Heart left ventricle (tissue), 16 donors: ENCODE measurements at places on chromosomes 1 and 21.

- no peaks in the 10 kb centered on the region for H3K27me3 ChIP-seq
- peaks cover 38% of the 10 kb centered on the region for H3K4me1 ChIP-seq
- H3K4me3 ChIP-seq, result peak overlapping the region; percentile 18
- no peaks in the 10 kb centered on the region for H3K36me3 ChIP-seq
Observed at GRCh38 chr1:146007489-146008133, 11.2 kb upstream of the TXNIP start.

GRCh38 chr1:108718927-108719655 lies 6.4 kb downstream of the FNDC7 start:
- H3K36me3 ChIP-seq, result no peaks in the 10 kb centered on the region
- no peak overlapping the region for H3K4me3 ChIP-seq

DNA sequence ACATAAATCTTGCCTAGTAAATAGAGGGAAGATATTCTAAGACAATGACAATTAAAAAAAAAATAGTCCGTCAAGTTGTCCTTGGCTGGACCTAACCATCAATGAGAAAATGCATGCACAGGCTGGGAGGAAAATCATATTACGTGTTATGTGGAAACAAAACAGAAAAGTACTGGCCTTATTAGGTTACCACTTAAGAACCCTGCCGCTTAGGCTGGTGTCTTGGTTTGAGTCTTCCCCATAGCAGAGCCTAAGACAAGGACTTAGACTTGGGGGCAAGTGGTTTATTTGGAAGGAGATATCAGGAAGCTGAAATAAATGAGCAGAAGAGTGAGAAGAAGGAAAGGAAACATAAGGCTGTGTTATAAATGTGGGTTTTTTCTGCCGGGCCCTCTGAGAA lies 186.4 kb downstream of the MRPL39 start:
- H3K4me3 ChIP-seq, result no peak overlapping the region
- H3K27me3 ChIP-seq, result peaks cover 3% of the 10 kb centered on the region
- H3K4me1 ChIP-seq, result no peaks in the 10 kb centered on the region
- H3K27ac ChIP-seq, result no peak overlapping the region
- no peaks in the 10 kb centered on the region for H3K36me3 ChIP-seq
- DNase-seq, result no peak

DNA sequence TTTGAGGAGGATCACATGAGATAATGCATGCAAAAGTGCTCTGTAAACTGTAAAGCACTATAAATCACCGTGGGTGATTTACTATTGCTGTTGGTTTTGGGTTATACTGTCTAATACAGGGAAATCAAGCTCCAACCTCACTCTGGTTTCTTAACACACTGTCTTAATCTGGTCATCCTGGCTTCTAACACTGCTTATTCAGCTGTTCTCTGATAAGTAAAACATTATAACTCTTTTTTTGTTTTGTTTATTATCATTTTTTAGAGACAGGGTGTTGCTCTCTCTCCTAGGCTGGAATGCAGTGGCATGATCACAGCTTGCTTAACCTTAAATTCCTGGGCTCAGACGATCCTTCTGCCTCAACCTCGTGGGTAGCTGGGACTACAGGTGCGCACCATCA lies 21.9 kb upstream of the LSM10 start:
- H3K36me3 ChIP-seq, result peaks cover 17% of the 10 kb centered on the region
- H3K27me3 ChIP-seq, result no peaks in the 10 kb centered on the region
- H3K4me1 ChIP-seq, result no peaks in the 10 kb centered on the region
- no peak overlapping the region for H3K4me3 ChIP-seq
- no peak overlapping the region for H3K27ac ChIP-seq

- no peaks in the 10 kb centered on the region for H3K4me1 ChIP-seq
- H3K27ac ChIP-seq, result no peak overlapping the region
- no peaks in the 10 kb centered on the region for H3K36me3 ChIP-seq
- DNase-seq, result no peak
Observed at GRCh38 chr1:96508233-96508632, 213.4 kb upstream of the PTBP2 start.

- no peak overlapping the region for H3K4me3 ChIP-seq
- no peak overlapping the region for H3K27ac ChIP-seq
- H3K36me3 ChIP-seq, result no peaks in the 10 kb centered on the region
Observed at GRCh38 chr1:106296431-106296830, 760.0 kb upstream of the PRMT6 start.

- no peaks in the 10 kb centered on the region for H3K36me3 ChIP-seq
- DNase-seq, result no peak
- no peak overlapping the region for H3K27ac ChIP-seq
- H3K4me3 ChIP-seq, result no peak overlapping the region
- no peaks in the 10 kb centered on the region for H3K4me1 ChIP-seq
Observed at GRCh38 chr1:41333146-41333784, 28.0 kb upstream of the FOXO6 start.

DNA sequence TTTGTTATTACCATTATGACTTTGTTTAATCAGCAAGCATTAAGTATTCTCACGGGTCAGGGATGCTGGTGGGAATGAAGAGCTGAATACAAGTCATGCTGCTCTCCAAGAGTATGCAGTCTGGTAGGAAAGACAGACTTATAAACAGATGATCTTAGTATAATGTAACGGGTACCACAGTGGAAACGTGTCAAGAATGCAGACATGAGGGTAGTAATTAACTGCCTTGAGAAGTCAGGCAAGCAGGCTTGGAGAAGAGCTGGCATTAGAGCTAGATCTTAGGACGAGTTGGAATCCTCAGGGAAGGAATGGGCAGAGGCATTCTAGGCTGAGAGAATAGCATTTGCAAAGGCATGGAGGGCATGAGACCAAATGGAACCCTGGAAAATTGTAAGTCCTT lies 19.7 kb downstream of the FAM76A start:
- no peak for DNase-seq
- peaks cover 5% of the 10 kb centered on the region for H3K36me3 ChIP-seq
- H3K4me3 ChIP-seq, result no peak overlapping the region
- H3K27ac ChIP-seq, result no peak overlapping the region

DNA sequence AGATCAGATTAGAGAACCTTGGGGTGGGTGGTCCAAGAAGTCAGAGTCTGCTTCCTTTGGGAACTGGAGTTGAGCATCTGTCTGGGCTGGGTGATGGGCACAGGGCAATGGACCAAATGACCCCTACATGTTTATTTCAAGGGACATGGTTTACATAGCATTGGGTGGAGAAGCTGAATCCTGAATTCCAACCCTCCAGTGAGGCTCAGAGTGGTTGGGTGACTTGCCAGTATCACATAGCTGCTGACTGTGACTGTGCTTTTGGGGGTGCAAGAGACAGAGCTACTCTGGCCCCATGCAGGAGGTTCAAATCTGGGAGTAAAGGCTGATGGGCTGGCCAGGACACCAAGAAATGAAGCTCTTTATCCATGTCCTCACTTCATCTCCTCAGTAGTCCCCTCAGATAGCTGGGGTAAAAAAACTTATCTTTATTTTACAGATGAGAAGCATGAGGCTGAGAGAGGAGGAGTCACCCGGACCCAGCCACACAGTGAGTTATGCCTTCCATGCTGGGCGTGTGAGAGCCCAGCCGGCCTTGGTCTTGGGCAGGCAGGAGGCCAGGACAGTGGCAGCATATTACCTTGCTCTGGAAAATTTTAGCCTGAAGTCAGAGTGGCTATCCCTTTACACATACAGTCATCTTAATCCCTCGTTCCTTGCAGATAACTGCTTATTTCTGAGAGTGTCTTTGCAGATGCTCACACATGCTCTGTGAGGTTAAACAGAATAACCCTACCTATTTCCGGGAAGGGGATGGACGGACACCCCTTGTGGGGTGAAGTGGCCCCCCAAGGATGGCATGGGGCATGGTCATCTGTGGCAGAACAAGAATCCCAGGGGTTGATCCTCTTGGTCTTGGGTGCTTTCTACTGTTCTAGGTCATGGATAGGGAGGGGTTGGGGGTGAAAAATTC lies 2.8 kb upstream of the SERINC2 start:
- H3K36me3 ChIP-seq, result no peaks in the 10 kb centered on the region
- H3K27ac ChIP-seq, result no peak overlapping the region
- H3K27me3 ChIP-seq, result peaks cover 9% of the 10 kb centered on the region
- H3K4me1 ChIP-seq, result peaks cover 11% of the 10 kb centered on the region
- no peak overlapping the region for H3K4me3 ChIP-seq

DNA sequence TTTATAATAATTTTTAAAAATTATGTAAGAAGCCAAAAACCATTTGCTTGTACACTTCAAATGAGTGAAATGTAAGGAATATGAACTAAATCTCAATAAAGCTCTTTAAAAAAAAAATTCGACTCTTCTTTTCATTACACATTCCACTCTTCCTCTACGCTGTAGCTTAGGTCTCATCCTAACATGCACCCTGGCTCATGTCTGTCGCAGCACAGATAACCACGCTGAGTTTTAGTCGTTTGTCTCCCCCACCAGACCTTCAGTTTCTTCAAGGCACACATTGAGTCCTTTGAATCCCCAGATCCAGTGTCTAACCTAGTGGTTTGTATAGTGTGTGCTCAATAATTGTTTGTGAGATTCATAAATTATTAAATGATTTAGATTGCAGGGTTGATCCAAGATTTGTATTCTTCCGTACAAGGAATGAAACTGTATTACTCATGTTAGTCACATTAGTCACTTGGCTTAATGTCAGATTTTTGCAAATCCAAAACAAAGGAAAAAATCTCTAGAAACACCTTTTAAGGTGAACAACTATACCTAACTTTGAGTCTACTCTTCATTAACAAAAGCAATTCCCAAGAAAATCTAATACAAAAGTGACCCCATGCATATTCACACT lies 57.3 kb downstream of the SLC25A24 start:
- H3K4me3 ChIP-seq, result no peak overlapping the region
- no peak for DNase-seq
- H3K36me3 ChIP-seq, result peaks cover 56% of the 10 kb centered on the region
- H3K27me3 ChIP-seq, result no peaks in the 10 kb centered on the region
- no peak overlapping the region for H3K27ac ChIP-seq

DNA sequence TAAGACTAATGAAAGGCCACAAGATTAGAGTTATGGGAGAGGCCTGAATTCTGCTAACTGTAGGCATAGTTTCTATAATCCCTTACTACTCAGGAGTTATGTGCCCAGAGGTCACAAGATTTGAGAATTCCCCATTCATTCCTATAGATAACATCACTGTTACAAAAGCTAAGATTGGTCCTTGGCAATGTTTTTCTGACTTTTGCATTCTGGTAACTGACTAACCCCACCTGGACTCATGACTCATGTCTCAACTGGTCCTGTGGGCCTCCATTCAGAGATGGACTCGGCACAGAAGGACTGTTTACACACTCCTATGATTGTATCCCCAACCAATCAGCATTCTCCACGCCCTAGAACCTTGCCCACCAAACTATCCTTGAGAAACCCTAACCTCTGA lies 249.0 kb upstream of the ZP4 start:
- no peak for DNase-seq
- H3K4me1 ChIP-seq, result no peaks in the 10 kb centered on the region
- H3K36me3 ChIP-seq, result no peaks in the 10 kb centered on the region
- no peaks in the 10 kb centered on the region for H3K27me3 ChIP-seq
- H3K4me3 ChIP-seq, result no peak overlapping the region

DNA sequence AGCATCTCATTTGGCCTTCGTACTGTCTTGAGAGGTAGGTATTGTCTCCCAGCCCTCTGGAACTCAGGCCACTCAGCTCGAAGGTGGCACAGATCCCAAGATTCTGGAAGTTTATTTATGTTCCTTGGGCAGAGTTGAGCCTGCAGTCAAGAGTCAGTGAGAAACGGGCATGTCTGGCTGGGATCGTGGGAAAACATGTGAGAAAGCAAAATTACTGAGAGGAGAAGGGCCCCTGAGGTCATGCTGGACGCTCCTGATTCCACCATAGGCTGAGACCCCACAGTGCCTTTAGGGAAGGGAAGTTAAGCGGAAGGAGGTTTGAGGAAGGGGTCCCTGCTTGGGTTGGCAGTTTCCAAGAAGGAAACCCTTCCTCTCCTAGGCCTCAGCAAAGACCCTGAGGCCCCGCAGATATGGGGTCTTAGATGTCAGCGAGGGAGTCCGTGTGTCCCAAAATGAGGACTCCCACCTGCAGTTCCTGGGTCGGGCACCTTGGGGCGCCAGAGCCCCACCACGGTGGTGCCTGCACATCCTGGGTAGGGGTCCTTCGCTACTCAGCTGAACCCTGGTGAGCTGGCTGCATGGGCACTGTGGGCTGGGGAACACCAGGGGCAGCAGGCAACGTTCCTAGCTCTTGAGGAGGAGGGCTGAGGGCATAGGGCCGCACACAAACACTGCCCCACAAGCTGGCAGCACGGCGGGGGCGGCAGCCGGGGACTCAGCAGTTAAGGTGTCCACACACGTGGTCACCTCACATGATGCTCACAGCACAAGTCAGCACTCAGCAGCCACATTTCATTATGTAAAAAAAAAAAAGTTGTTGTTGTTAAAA lies 12.3 kb upstream of the SEMA4A start:
- peaks cover 41% of the 10 kb centered on the region for H3K36me3 ChIP-seq
- no peak overlapping the region for H3K4me3 ChIP-seq
- peaks cover 21% of the 10 kb centered on the region for H3K4me1 ChIP-seq
- no peaks in the 10 kb centered on the region for H3K27me3 ChIP-seq

- no peaks in the 10 kb centered on the region for H3K36me3 ChIP-seq
- H3K27ac ChIP-seq, result no peak overlapping the region
- no peak overlapping the region for H3K4me3 ChIP-seq
- no peaks in the 10 kb centered on the region for H3K27me3 ChIP-seq
Observed at GRCh38 chr1:69747207-69747606, 179.5 kb downstream of the LRRC7 start.

GRCh38 chr1:204172404-204173029 lies 6.4 kb upstream of the REN start:
- no peak overlapping the region for H3K4me3 ChIP-seq
- no peaks in the 10 kb centered on the region for H3K4me1 ChIP-seq
- DNase-seq, result no peak
- no peaks in the 10 kb centered on the region for H3K36me3 ChIP-seq
- no peak overlapping the region for H3K27ac ChIP-seq

- no peak overlapping the region for H3K4me3 ChIP-seq
- no peaks in the 10 kb centered on the region for H3K4me1 ChIP-seq
- H3K27me3 ChIP-seq, result peaks cover 30% of the 10 kb centered on the region
- no peak for DNase-seq
- H3K27ac ChIP-seq, result no peak overlapping the region
- H3K36me3 ChIP-seq, result no peaks in the 10 kb centered on the region
Observed at GRCh38 chr1:36591278-36591677, 108.6 kb upstream of the CSF3R start.

DNA sequence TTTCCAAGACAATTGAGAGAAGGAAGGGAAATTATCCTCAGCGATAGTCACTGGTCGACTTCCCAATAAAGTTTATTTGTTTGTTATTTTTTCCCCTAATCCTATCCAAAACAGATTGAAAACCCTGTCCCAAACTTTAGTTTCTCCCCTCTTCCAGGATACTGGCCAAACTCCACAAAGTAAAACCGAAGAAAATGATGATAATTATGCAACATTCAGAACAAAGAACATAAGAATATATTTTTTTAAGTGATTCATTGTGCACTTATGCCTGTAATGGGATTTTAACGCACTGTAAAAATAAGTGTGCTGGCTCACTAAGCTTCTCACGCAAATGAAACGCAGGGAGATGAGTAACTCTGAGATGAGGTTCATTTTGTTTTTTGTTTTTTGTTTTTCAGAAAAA lies 6.0 kb downstream of the GLIS1 start:
- H3K27me3 ChIP-seq, result peaks cover 38% of the 10 kb centered on the region
- H3K27ac ChIP-seq, result no peak overlapping the region
- no peaks in the 10 kb centered on the region for H3K36me3 ChIP-seq
- H3K4me3 ChIP-seq, result no peak overlapping the region

GRCh38 chr1:209590405-209590804 lies 6.9 kb downstream of the CAMK1G start:
- H3K4me3 ChIP-seq, result no peak overlapping the region
- no peak overlapping the region for H3K27ac ChIP-seq
- H3K4me1 ChIP-seq, result no peaks in the 10 kb centered on the region
- H3K27me3 ChIP-seq, result no peaks in the 10 kb centered on the region
